Stimulated activated CD4-positive, alpha-beta T cell treated with anti-CD3 and anti-CD28 coated beads, Interleukin-12 subunit alpha, Interleukin-12 subunit beta, amount 100 ng/mL, for 24 hours (primary cell): ENCODE measurements at places on chromosomes 2 and 18.

DNA sequence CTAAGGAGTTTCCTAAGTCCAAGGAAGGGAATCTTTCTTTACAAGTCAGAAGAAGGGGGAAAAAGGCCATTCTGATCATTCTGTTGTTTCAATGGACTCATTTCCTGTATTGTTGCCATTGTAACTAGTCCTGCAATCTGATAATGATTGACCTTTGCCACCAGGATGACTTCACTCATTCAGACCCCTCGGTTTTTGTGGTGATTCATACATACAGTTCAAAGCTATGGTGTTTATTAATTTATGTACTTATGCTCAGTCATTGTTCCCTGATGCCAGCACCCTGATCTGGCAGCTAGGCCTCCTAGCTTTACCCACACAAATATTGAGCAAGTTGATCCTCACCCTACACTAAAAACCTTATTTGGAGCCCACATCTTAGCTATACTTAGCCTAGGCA is 57.6 kb upstream of the ZNF519 start:
- DNase-seq, result no peak

- no peak for DNase-seq
These were observed 100.8 kb downstream of the DYSF start for GRCh38 chr2:71554028-71554705.

- DNase-seq, result no peak
These were observed 22.7 kb downstream of the TRAPPC8 start for GRCh38 chr18:31920277-31920676.

- no peak for DNase-seq
These were observed 173.0 kb upstream of the ALKAL2 start for GRCh38 chr2:460861-461260.

DNA sequence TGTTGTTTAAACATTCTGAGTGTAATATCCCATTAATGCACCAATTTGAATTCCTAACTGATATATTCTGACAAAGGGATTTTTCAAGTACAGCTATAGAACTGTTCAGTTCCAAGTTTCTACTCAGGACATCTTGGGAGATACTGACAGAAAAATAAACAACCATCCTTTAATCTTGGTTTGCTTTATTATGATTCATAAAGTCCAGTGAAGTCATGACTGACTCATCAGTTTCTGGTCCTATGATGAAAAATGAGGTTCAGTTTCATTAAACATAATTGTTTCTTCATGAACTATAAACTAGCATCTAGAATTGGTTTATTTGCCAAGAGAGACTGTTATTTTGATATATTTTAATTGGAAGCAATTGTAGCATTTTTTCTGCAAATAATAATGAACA is 896.2 kb downstream of the CCDC85A start:
- DNase-seq, result no peak

GRCh38 chr2:46979571-46979979 is 64.0 kb upstream of the MCFD2 start:
- no peak for DNase-seq

DNA sequence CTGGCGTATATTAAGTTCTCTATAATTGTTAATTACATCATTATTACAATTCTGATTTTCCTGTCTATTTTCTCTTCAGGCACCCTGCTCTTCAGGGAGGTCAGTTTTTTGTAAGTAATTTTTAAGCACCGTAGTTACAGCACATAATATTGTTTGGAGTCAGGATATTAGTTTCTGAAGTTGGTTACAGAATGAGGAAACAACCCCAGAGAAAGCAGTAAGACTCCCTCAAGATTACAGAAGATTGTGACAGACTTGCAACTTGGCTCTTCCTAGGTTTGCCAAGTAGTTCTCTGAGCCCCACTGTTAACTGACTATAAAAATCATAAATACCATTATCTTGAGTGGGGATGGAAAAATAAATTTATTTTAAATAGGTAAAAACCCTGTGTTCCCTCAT is 921 bp downstream of the RPE start:
- no peak for DNase-seq

DNA sequence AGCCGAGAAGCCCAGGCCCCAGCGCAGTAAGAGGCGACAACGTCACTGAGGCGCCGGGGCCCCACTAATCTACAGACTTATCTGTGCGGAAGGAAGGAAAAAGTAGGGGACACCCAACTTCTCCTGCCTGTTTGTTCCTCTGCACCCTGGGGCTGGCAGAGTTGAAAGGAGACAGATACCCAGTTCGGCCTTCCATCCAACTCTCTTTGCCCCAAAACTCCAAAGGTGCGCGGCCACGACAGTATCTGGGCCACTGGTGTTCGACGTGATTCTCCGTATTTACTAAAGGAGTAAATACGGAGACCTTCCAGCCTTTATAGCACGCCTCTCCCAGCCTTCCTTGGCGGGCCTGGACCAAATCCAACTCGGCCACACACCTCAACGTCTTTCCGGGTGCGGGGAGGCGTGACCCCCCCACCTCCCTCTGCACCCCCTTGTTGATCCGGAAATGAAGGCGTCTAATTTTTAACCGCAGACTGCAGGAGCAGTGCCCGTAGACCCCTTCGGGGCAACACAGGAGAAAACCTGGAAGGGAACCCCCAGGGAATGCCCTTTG is 1.6 kb downstream of the SMAD7 start:
- no peak for DNase-seq

DNA sequence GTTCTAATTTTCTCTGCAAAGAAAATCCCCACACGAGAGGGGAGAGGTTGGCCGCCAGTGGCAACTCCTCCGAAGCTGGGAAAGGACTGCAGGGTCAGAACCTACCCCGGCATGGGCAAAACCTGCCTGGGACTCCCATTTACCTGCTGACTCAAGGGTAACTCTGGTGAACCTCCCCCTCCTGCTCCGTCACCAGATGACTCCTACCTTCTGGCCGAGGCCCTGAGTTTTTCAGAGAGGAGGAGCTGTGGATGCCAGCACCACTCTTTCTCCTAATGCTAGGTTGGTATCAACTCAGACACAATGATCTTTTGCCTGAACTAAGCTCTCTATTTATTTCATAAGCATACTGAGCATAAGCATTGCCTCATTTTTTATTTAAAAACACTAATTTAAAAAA is 96.6 kb downstream of the ALPK2 start:
- no peak for DNase-seq

GRCh38 chr2:9705196-9705595 is 74.4 kb upstream of the YWHAQ start:
- DNase-seq, result no peak

GRCh38 chr2:190679813-190680591 is 31.1 kb downstream of the NAB1 start:
- no peak for DNase-seq

DNA sequence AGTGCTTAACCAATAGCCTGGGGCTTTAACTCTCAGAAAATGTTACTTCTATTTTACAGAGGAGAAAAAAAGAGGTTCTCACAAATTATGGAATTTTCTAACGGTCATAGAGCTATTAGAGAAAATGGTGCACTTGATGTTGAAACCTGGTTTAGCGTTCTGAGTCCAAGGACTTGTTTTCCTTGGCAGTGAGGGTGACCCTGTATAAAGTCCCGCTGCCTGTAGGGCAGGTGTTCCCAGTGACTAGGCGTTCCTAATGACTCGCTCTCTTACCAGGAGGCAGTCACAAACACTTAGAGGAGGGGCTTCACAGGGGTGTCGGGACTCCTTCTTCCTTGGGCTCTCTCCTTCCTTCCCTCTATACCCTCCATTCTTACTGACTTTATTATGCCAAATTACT is 175.8 kb downstream of the ACTR3 start:
- DNase-seq, result no peak

GRCh38 chr18:43161528-43161927 is 46.0 kb upstream of the RIT2 start:
- DNase-seq, result no peak

DNA sequence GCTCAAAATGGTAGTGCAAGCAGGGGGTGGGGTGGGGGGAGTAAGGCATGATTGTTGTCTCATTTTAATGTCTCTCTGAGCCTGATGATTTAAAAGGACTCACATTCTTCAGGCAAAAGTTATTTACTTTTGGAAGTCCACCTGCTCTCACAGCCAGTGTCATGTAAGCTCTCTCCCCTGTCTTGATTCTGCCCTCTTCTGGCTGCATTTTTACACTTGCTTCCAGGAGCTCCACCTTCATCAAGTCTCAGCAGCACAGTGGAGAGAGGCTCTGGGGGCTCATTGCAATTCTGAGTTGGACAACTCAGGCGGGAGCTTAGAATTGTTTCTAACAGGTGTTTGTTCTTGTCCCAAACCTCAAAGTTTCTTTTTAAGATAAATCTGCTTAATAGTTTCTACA is 39.2 kb downstream of the GNAL start:
- DNase-seq, result no peak

- DNase-seq, result no peak
These were observed 10.3 kb downstream of the ALPI start for GRCh38 chr2:232466221-232466620.

- DNase-seq, result no peak
These were observed 46.2 kb upstream of the SMAD7 start for GRCh38 chr18:48996901-48997463.

DNA sequence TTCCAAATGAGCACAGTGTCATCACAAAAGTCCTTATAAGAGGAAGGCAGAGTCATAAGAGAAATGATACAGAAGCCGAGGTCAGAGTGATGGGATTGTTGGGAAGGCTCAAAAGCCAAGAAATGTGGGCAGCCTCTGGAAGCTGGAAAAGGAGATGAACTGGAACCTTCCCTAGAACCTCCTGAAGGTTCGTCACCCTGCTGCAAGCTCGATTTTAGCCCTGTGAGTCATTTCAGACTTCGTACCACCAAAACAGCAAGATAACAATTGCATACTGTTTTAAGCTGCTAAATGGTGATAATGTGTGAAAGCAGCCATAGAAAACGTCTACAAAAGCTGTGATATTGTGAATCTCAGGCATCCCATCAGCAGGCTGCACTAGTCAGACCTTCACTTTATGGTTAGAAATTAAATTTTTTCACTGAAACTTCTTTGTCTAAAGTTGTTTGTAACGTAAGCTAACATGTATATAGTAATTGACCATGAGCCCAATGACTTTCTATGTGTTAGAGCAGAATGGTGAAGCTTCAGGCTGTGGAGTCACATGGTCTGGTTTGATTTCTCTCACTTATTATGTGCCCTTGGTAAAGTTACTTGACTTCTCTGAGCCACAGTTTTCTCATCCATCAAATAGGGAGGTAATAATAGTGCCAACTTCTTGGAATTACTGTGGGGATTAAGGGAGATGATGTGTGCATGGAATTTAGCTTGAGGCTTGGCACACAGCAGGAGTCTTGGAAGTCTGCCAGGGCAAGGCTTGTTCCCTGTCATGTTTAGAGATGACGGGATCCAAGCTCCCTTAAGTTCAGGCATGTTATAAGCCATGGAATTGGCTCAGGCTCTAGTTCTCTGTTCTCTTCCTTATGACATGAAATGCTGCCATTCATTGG is 132.0 kb upstream of the CCDC195 start:
- DNase-seq, result no peak

- DNase-seq, result no peak
These were observed 32.9 kb downstream of the EHD3 start for GRCh38 chr2:31266804-31267203.

- DNase-seq, result no peak
These were observed 610.0 kb downstream of the KCNJ3 start for GRCh38 chr2:155308367-155309009.

GRCh38 chr2:146873646-146874259 is 971.1 kb upstream of the ACVR2A start:
- DNase-seq, result no peak

DNA sequence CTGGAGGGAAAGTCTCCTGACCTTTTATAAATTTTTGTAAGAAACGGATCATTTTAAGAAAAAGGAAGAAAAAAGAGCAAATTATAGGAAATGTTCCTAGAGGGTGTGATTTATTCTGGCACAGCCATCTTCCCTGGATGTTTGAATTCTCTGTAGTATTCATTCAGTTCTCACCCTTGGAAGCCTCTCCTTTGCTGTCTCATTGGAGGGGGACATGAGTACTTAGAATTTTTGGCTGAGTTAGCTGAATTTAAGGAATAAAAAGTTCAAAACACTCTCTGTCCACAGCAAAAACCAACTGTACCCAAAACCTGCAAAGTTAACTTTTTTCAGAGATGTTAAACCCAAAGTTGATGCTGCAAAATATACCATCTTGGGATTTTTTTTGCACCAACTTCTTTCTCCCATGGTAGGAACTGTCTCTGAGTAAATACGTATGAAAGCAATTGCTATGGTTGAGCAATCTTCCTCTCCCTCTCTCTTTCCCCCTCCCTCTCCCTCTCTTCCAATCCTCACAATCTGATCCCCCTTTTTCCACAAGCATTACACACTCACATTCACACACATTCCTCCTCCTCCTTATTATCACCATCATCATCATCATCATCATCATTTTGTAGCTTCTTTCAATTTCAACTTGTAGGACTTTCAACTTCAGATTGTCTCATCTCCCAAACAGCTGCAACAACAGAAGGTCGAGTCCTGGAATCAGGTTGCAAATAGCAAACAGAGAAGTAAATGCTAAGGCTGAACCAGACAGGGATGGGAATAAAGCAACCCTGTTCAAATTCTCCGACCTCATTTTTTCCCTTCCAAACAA is 183.7 kb downstream of the GFPT1 start:
- DNase-seq, result no peak

DNA sequence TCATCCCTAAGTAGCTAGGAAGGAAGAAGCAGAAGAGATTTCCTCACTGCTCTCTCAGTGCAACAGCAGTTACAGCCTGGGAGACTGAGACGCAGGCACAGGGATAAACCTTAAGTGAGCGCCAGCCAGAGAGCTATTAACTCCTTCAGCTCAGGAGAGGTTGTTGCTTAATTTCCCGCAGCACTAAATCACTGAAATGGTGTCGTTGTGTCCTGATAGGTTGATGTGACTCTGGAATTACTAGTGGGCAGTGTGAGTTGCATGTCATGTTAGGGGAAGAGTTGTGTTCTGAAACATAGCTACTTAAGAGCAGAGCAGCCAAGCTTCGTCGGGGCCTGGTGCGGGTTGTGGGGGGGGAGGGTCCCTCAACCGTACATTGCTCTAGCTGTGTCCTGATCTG is 225.8 kb downstream of the NAPG start:
- no peak for DNase-seq

DNA sequence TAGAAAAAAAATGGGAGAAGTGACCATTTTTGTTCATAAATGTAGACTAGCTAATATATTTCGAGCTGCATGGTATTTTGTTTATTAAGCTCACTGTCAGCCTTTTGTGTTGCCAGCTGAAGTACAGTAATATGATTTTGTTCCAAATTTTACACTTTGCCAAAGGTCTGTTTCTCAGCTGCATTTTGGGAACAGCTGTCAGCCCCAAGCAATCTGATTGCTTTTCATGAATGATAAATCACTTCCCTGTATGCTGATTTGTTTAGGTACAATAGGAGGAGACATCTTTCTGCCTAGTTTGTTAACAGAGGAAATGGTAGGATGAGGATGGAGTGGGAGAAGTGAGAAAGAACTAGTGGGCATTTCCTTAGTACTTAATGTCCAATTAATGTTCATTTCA is 79.3 kb downstream of the NABP1 start:
- no peak for DNase-seq

DNA sequence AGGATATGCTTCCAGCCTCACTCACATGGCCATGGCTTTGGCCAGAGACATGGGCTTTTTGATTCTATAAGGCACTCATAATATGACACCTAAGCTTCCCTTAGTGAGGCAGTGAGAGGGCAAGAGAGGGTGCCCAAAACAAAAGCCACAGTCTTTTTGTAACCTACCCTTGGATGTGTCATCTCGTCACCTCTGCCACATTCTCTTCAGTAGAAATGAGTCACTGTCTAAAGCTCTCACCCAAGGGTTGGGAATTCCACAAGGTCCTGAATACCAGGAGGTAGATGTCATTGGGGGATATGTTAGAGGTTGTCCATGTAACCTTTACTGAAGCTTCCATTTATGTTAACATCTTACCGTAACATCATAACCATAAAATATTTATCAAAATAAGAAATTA is 108.4 kb downstream of the ALMS1 start:
- DNase-seq, result no peak
